Activated CD8-positive, alpha-beta memory T cell treated with anti-CD3 and anti-CD28 coated beads, Interleukin-2, amount 10 ng/mL, durations not matched to agents 7 days and 5 days (primary cell): ENCODE measurements at places on chromosomes 5 and 9. TPM values are rescaled to one million over a fixed set of nuclear protein-coding genes. Genes with fewer than 3 reads are reported as not detected.

GRCh38 chr9:120032639-120033038 is 547.3 kb downstream of the CDK5RAP2 start:
- no peaks in the 10 kb centered on the region for H3K36me3 ChIP-seq
- H3K27me3 ChIP-seq = no peaks in the 10 kb centered on the region
- H3K4me1 ChIP-seq = no peaks in the 10 kb centered on the region
- H3K27ac ChIP-seq = no peak overlapping the region

Gene INSL6
- not detected for total RNA-seq

Gene ZFP2
- not detected for total RNA-seq

Gene EQTN
- total RNA-seq = not detected

Gene MGAT1
- 142 TPM for total RNA-seq

GRCh38 chr5:170126626-170127025 is 20.9 kb downstream of the FOXI1 start:
- no peaks in the 10 kb centered on the region for H3K4me1 ChIP-seq
- H3K4me3 ChIP-seq = no peak overlapping the region
- DNase-seq = no peak
- peaks cover 62% of the 10 kb centered on the region for H3K27me3 ChIP-seq
- no peak overlapping the region for H3K27ac ChIP-seq
- no peaks in the 10 kb centered on the region for H3K36me3 ChIP-seq

Gene MOB3B
- 0.29 TPM for total RNA-seq

DNA sequence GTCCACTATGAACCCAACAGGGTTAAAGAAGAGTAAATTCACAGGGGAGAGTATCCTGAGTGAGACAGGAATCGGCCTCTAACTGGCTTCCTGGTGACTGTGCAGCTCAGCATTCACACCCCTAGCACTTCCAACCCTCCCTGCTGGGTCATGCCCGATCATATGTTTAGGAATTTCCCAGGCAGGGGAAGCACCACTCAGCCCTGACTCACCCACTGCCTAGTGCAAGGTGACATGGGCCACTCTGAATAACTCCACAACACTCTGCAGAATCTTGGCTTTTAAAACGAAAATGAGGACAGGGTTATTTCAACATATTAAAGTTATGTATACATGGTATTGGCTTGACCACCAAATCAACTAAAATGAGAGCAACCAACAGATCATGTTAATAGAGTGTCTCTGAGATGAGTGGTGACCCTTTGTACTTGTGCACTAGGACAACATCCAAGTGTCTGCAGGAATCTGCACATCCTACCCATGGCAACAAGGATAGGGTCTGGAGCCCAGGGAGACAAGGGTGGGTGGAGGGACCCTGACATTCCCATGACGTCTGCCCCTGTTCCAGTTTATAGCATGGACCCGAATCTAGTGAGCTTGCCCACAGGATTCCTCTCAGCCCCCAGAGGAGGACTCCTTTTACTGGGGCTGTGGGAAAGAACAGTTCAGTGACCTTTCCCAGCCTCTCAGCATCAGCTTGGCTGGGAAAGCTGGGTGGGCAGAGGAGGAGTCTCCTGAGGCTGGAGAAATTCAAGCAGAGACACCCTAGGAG is 485.8 kb downstream of the SEMA5A start:
- no peaks in the 10 kb centered on the region for H3K36me3 ChIP-seq
- DNase-seq = no peak
- no peaks in the 10 kb centered on the region for H3K4me1 ChIP-seq
- no peaks in the 10 kb centered on the region for H3K27me3 ChIP-seq

DNA sequence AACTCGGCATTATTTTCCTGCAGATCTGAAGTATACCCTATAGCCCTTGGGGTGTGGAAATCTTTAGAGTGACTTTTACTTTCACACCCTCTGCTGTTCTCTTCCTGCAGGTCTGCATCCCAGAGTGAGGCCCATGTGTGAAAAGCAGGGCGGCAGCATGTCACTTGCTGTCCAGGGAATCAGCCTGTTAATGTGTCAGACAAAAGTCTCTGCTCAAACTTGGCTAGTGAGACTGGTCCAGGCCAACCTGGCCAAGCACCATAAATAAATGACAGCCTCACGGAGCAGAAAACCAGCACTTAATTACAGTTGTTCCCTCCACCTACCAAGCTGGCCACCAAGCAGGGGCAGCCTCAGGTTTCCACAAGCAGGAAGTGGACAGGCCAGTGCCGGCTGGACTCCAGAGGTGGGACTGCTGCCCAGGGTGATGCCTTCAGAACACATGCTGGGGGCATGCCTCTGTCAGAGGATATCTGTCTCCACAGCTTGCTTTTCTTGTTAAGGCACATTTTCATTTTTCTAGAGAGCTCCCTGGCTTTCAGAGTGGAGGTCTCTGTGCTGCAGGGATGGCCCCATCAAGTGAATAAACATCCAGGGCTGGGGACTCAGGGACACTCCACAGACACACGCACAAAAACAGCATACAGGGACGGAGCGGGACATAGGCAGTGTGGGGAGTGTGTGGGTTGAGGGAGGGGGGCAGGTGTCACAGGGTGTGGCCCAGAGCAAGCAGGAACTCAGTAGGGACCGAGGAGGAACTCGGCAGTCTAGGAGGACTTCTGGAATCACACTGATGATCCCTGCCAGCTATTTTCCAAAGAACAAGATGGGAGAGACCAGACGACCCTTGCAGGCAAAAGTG is 243.8 kb upstream of the IRX1 start:
- peak; percentile 23 for DNase-seq
- H3K27ac ChIP-seq = no peak overlapping the region
- H3K36me3 ChIP-seq = no peaks in the 10 kb centered on the region
- no peaks in the 10 kb centered on the region for H3K27me3 ChIP-seq
- no peak overlapping the region for H3K4me3 ChIP-seq

Gene GPR21
- total RNA-seq = 1.2 TPM

- DNase-seq = no peak
- peaks cover 5% of the 10 kb centered on the region for H3K36me3 ChIP-seq
- peaks cover 28% of the 10 kb centered on the region for H3K4me1 ChIP-seq
- H3K27ac ChIP-seq = no peak overlapping the region
- no peaks in the 10 kb centered on the region for H3K27me3 ChIP-seq
These were observed 19.1 kb downstream of the LPCAT1 start for GRCh38 chr5:1504617-1505016.

Gene DNM1
- 0.40 TPM for total RNA-seq

GRCh38 chr5:40220260-40220659 is 459.5 kb upstream of the PTGER4 start:
- no peak overlapping the region for H3K27ac ChIP-seq
- no peaks in the 10 kb centered on the region for H3K27me3 ChIP-seq
- DNase-seq = no peak
- H3K36me3 ChIP-seq = peaks cover 25% of the 10 kb centered on the region
- H3K4me3 ChIP-seq = no peak overlapping the region
- peaks cover 42% of the 10 kb centered on the region for H3K4me1 ChIP-seq

GRCh38 chr5:58439094-58439644 is 20.7 kb downstream of the PLK2 start:
- no peaks in the 10 kb centered on the region for H3K4me1 ChIP-seq
- no peak overlapping the region for H3K27ac ChIP-seq
- DNase-seq = no peak
- no peak overlapping the region for H3K4me3 ChIP-seq

- no peaks in the 10 kb centered on the region for H3K27me3 ChIP-seq
- H3K4me3 ChIP-seq = no peak overlapping the region
- peaks cover 71% of the 10 kb centered on the region for H3K36me3 ChIP-seq
- no peak for DNase-seq
- no peak overlapping the region for H3K27ac ChIP-seq
These were observed 29.4 kb downstream of the RAD23B start for GRCh38 chr9:107312376-107313050.

GRCh38 chr9:91298311-91298710 is 63.4 kb downstream of the AUH start:
- peaks cover 5% of the 10 kb centered on the region for H3K4me1 ChIP-seq
- H3K36me3 ChIP-seq = peaks cover 52% of the 10 kb centered on the region
- H3K27me3 ChIP-seq = no peaks in the 10 kb centered on the region
- no peak overlapping the region for H3K27ac ChIP-seq

Gene TMEM215
- total RNA-seq = not detected

Gene PDCD1LG2
- total RNA-seq = 1.5 TPM

DNA sequence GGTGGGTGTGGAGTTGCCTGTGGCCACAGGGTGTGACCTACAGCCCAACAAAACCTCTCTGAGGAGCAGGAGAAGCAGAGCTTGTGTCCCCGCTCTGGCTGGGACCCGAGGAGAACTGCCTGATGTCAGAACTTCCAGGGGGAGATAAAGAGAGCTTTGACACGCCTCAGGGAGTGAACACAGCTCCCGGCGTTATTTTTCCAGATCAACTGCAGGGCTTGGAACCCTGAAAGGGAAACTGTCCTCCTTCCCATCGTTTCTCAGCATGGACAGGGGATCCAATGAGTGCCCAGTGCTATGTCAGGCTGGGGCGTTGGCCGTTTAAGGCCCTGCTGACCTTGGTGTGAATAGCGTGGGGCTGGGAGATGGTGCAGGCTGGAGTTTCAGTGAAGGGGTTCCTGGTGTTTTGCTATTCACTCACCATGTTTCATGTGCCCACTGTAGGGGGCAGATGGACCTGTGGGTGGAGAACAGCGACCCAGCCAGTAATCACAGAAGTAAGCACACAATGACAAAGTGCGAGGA is 22.0 kb downstream of the GADD45G start:
- H3K27ac ChIP-seq = no peak overlapping the region
- no peak overlapping the region for H3K4me3 ChIP-seq

- no peak overlapping the region for H3K27ac ChIP-seq
- no peaks in the 10 kb centered on the region for H3K36me3 ChIP-seq
- no peak overlapping the region for H3K4me3 ChIP-seq
- DNase-seq = no peak
- H3K4me1 ChIP-seq = no peaks in the 10 kb centered on the region
These were observed 6.2 kb upstream of the SLC1A3 start for GRCh38 chr5:36599986-36600779.

Gene SPINK4
- not detected for total RNA-seq

DNA sequence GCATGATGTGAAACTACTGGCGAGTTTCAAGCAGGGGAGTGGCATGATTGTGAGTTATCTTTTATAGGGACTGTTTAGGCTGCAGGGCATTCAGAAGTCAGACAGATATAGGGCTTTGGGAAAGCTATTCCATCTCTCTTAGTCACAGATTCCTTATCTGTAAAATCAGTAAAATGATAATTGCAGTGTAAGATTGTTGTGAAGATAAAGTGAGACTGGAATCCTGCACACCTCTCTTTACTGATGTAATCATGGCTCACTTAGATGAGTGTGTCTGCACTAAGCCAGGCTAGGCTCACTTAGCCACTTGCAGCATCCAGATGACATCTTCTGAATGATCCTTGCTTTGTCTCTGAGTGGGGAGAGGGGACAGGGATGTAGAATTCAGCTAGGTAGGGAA is 81.8 kb upstream of the MAMDC2 start:
- peaks cover 42% of the 10 kb centered on the region for H3K27me3 ChIP-seq
- no peak for DNase-seq
- H3K36me3 ChIP-seq = no peaks in the 10 kb centered on the region

GRCh38 chr5:169805527-169805934 is 168.5 kb downstream of the DOCK2 start:
- peaks cover 41% of the 10 kb centered on the region for H3K36me3 ChIP-seq
- no peak overlapping the region for H3K4me3 ChIP-seq
- H3K4me1 ChIP-seq = peaks cover 38% of the 10 kb centered on the region
- peak overlapping the region; percentile 30 for H3K27ac ChIP-seq
- H3K27me3 ChIP-seq = no peaks in the 10 kb centered on the region
